ENCODE measurements at places on chromosomes 2 and 18. TPM values are rescaled to one million over a fixed set of nuclear protein-coding genes. Genes with fewer than 3 reads are reported as not detected.

PRR30 gene
- not detected for total RNA-seq

REG3G gene
- total RNA-seq = not detected

SP110 gene
- 22.7 TPM for total RNA-seq

BUB1 gene
- total RNA-seq = 0.33 TPM

FECH gene
- 64.6 TPM for total RNA-seq

TIA1 gene
- 111 TPM for total RNA-seq

TCF23 gene
- not detected for total RNA-seq

HOXD10 gene
- 16.6 TPM for total RNA-seq

TANC1 gene
- 47.0 TPM for total RNA-seq

RAB27B gene
- 0.27 TPM for total RNA-seq

MCM6 gene
- total RNA-seq = 9.2 TPM

POTEC gene
- not detected for total RNA-seq

NFATC1 gene
- 13.8 TPM for total RNA-seq

PSMA8 gene
- total RNA-seq = not detected

UGT1A6 gene
- not detected for total RNA-seq

All from sigmoid colon (tissue), 7 donors.